Osteocyte (in vitro differentiated cells): ENCODE measurements at places on chromosomes 16 and 17. TPM values are rescaled to one million over a fixed set of nuclear protein-coding genes. Genes with fewer than 3 reads are reported as not detected.
A peak's percentile ranks its signal among the peaks of the same experiment; 100 is the strongest.

DNA sequence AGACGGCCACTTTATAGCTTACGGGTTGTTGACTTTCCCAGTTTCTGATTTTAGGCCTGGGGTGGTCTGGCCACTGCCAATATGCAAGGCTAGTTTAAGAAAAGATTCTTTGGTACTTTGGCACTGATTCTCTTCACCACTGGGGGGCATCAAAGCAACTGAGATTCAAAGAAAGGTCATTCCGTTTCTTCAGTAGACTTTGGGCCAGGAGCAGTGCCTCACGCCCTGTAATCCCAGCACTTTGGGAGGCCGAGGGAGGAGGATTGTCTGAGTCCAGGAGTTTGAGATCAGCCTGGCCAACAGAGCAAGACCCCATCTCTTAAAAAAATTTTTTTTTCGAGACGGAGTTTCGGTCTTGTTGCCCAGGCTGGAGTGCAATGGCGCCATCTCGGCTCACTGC is 53.0 kb downstream of the RPA1 start:
- H3K4me1 ChIP-seq = peaks cover 5% of the 10 kb centered on the region
- no peak overlapping the region for H3K4me3 ChIP-seq
- no peak for DNase-seq
- peaks cover 36% of the 10 kb centered on the region for H3K36me3 ChIP-seq

- no peaks in the 10 kb centered on the region for H3K27me3 ChIP-seq
- H3K36me3 ChIP-seq = peaks cover 8% of the 10 kb centered on the region
- no peak overlapping the region for H3K4me3 ChIP-seq
- no peak for DNase-seq
- no peak overlapping the region for H3K27ac ChIP-seq
These were observed 8.7 kb downstream of the ARRB2 start for GRCh38 chr17:4719146-4719545.

The TPSD1 gene
- not detected in 2 replicates for total RNA-seq

The CDK12 gene
- 57.4 and 59.0 TPM in 2 replicates for total RNA-seq

The TBC1D28 gene
- total RNA-seq = not detected in 2 replicates

DNA sequence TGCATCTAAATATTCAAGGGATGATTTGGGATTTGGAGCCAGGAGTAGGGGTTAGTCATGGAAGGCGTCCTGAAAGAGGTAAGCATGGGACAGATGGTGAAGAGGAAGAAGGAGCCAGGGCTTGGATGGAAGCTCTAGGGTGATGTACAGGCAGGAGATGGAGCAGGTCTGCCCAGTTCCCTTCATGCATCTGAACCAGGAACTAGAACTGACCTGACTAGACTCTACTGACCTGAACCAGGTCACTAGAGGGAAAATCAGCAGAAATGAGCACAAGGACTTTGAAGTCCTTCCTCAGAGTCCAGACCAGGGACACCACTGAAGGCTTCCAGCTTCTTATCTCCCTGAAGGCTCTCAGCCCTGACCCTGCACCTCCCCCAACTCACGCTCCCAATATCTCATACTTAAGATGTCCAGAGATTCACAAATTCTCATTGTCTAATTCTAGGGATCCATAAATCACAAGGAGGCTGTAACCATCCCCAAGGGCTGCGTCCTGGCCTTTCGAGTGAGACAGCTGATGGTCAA is 8.3 kb downstream of the GSDMA start:
- no peak for DNase-seq
- H3K27me3 ChIP-seq = peaks cover 70% of the 10 kb centered on the region
- no peak overlapping the region for H3K27ac ChIP-seq
- H3K36me3 ChIP-seq = no peaks in the 10 kb centered on the region

The HIGD1B gene
- not detected in 2 replicates for total RNA-seq

The NUP88 gene
- 45.7 and 50.8 TPM in 2 replicates for total RNA-seq

DNA sequence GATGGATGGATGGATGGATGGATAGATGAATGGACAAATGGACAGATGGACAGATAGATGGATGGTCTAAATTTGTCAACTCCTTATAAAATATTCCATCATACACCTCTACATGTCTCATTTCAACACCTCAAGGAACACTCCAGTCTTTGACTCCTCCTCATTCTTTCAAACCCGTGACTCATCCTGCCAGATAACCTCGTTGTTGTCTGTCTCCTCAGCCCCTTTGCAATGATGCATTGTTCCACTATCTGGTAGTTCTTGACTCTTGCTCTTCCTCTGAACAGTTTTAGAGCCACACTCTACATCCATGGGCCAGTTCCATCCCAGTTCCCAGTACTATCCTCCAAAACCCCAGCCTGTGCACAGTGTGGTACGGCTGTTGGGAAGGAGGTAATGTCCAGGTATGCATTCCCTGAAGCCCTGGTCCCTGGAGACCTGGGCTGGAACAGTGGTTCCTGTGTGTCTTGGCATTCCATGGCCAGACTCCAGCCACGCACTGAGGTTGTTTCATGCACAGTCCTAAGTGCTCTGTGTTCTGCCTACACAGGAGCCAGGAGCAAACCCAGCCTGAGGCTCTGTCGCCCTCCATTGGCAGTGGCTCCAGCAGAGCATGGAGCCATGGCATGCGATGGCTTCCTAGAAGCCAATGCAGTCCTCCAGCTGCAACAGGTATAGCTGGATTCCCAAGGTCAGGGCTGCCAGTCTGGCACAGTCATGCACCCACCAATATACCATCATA is 105.7 kb downstream of the C17orf67 start:
- H3K4me3 ChIP-seq = no peak overlapping the region
- H3K36me3 ChIP-seq = no peaks in the 10 kb centered on the region
- no peaks in the 10 kb centered on the region for H3K4me1 ChIP-seq
- H3K27ac ChIP-seq = no peak overlapping the region
- peaks cover 14% of the 10 kb centered on the region for H3K27me3 ChIP-seq
- DNase-seq = no peak

The CTRB2 gene
- total RNA-seq = not detected in 2 replicates

DNA sequence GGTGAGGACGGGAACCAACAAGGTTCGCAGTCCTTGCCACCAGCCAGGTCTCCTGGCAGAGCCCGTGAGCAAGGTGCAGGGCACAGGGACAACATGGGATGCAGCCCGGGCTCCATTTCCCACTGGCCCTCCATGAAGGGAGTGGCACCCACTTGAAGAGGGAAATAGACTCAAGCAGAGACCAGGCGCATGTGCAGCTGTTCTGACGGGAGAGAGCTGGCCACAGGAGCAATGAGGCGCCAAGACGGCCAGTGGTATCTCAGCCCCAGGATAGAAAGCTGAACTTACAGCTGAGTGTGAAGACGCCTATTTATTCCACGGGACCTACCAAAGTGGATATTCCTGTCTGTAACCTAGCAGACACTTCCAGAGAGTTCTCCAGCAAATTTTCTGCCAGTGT is 8.2 kb upstream of the FOXJ1 start:
- H3K4me3 ChIP-seq = no peak overlapping the region
- H3K4me1 ChIP-seq = peaks cover 3% of the 10 kb centered on the region
- H3K36me3 ChIP-seq = no peaks in the 10 kb centered on the region
- H3K27me3 ChIP-seq = peaks cover under 1% of the 10 kb centered on the region
- no peak overlapping the region for H3K27ac ChIP-seq

- H3K27me3 ChIP-seq = no peaks in the 10 kb centered on the region
- no peaks in the 10 kb centered on the region for H3K36me3 ChIP-seq
- peak overlapping the region; percentile 14 for H3K27ac ChIP-seq
- DNase-seq = no peak
These were observed 39.8 kb downstream of the KSR1 start for GRCh38 chr17:27496005-27496404.

The TSPAN10 gene
- 1.1 and 1.6 TPM in 2 replicates for total RNA-seq

The GALR2 gene
- total RNA-seq = not detected in 2 replicates

- peak within 1 kb of the TSS; percentile 97 for H3K27ac ChIP-seq
- peak; percentile 97 for DNase-seq
- peak within 1 kb of the TSS; percentile 91 for H3K4me3 ChIP-seq
- peaks cover 38% of the 10 kb centered on the region for H3K4me1 ChIP-seq
- peaks cover 4% of the 10 kb centered on the region for H3K36me3 ChIP-seq
These were observed at the start of gene MINK1 for GRCh38 chr17:4833178-4833940. Gene MINK1 (plus strand): TSS chr17:4833340. CDS start chr17:4833584, 244 bp downstream.

- no peak overlapping the region for H3K4me3 ChIP-seq
- H3K27ac ChIP-seq = no peak overlapping the region
- H3K27me3 ChIP-seq = no peaks in the 10 kb centered on the region
- no peaks in the 10 kb centered on the region for H3K36me3 ChIP-seq
These were observed 34.2 kb downstream of the ITGAE start for GRCh38 chr17:3766779-3767178.

- no peak overlapping the region for H3K27ac ChIP-seq
- no peak for DNase-seq
- no peak overlapping the region for H3K4me3 ChIP-seq
- H3K4me1 ChIP-seq = peaks cover 15% of the 10 kb centered on the region
- no peaks in the 10 kb centered on the region for H3K36me3 ChIP-seq
These were observed 3.3 kb upstream of the BRD7 start for GRCh38 chr16:50371936-50372595.

DNA sequence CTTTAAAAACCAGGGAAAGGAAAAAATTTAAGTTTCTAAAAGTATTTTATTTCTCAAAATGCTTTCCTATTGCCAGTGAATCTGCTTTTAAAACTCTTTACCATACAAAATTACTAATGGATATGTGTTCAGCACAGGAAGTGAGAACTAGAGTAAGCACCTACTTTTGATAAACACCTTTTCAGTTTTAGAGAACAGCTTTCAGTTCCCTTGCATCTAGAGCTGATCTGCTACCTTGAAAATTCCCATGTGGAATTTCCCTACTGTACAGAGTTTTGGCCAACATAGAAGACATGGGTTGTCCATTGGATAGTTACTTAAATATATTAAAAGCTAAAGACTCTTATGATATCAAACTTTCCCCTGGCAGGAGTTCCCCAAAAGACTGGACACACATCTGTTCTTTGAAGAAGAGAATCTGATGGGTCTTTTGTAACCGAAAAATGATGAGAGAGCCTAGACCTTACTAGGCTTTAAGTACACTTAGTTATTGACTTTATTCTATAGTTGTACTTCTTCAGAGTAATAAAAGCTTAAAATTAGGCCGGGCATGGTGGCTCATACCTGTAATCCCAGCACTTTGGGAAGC is 112.1 kb upstream of the CNTNAP4 start:
- no peaks in the 10 kb centered on the region for H3K4me1 ChIP-seq
- H3K27ac ChIP-seq = no peak overlapping the region
- no peaks in the 10 kb centered on the region for H3K27me3 ChIP-seq

DNA sequence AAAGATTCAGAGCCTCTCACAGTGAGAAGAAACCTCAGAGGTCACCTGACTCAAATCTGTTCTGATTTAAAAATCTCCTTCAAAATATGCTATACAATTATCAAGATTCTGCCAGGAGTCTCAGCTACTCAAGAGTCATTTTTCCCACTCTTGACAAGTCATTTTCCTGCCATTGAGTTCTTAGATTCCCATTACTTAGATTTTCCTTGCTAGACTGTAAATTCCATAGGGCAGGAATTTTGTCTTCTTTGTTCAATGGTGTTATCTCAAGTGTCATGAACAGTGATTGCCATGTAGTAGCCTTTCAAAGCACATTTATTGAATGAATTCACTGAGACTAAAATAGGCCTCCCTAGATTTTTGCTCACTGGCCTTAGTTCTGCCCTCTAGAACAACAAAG is 95.9 kb downstream of the PCTP start:
- DNase-seq = no peak
- H3K4me3 ChIP-seq = no peak overlapping the region
- H3K27ac ChIP-seq = no peak overlapping the region

- no peak overlapping the region for H3K4me3 ChIP-seq
- H3K4me1 ChIP-seq = no peaks in the 10 kb centered on the region
- no peak for DNase-seq
- H3K36me3 ChIP-seq = peaks cover 25% of the 10 kb centered on the region
- no peaks in the 10 kb centered on the region for H3K27me3 ChIP-seq
- no peak overlapping the region for H3K27ac ChIP-seq
These were observed 17.0 kb downstream of the PITPNA start for GRCh38 chr17:1545618-1546017.

DNA sequence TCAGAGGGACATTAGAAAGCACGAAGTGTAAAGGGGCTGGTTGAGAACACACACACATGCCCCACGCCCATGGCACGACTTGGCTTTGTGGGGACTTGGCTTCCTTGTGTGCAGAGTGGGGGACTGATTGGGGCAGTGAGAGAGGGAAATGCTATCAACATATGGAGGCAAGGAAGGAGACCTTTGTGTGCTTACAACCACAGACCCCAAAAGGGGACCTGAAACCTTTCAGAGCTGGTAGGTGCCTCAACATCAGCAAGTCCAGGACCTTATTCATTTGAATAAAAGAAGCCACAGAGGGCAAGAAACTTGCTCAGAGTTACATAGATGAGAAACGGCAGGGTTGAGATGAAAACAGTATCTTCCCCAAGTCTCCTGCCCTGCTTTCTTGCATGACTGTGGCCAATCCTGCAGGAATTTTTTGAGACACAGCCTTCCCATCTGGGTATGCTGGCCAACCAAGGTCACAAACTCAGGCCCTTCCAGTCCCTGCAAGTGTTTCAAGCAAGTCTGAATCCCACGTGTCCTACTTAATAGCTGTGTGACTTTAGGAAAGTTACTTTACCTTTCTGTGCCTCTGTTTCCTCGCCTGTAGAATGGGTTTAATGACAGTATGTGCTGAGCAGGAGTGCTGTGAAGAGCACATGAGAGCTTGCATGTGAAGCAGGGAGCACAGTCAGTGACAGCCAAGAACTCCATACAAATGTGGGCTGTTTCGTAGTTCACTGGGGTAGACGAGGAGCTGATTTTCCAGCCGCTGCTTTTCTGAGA is 26.2 kb downstream of the C16orf78 start:
- peaks cover 11% of the 10 kb centered on the region for H3K27me3 ChIP-seq
- peak; percentile 21 for DNase-seq
- no peak overlapping the region for H3K27ac ChIP-seq
- H3K36me3 ChIP-seq = no peaks in the 10 kb centered on the region
- no peaks in the 10 kb centered on the region for H3K4me1 ChIP-seq

The BIRC5 gene
- total RNA-seq = 11.9 and 12.3 TPM in 2 replicates

The KRTAP3-3 gene
- total RNA-seq = not detected in 2 replicates

The KRT34 gene
- total RNA-seq = not detected in 2 replicates

GRCh38 chr17:8220783-8221662 is 10.6 kb upstream of the AURKB start:
- no peaks in the 10 kb centered on the region for H3K27me3 ChIP-seq
- H3K4me1 ChIP-seq = peaks cover 28% of the 10 kb centered on the region
- peak; percentile 96 for DNase-seq
- peak overlapping the region; percentile 100 for H3K27ac ChIP-seq
- H3K4me3 ChIP-seq = peak overlapping the region; percentile 97
- no peaks in the 10 kb centered on the region for H3K36me3 ChIP-seq

The LIMD2 gene
- total RNA-seq = 52.6 and 54.3 TPM in 2 replicates

DNA sequence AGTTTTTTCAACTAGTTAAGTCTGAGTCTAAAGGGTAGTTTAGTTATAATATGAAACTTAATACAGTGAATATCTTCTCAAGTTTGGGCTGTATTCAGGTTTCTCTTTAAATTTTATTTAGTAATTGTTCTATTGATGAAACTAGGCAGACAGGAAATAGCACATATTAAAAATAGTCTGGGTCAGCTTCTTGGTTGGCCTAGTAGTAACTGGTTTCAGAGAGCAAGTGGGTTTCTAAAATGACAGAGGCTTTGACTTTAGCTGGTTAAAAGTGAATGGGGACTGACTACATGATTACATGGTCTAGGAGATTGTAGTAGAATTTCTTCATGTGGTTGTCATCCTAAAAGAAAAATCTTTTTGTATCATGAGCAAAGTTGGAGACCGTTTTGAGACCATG is 46.8 kb downstream of the OMG start:
- no peak for DNase-seq
- H3K4me1 ChIP-seq = peaks cover 37% of the 10 kb centered on the region
- peaks cover 39% of the 10 kb centered on the region for H3K36me3 ChIP-seq
- H3K4me3 ChIP-seq = no peak overlapping the region
- H3K27ac ChIP-seq = peak overlapping the region; percentile 45

- H3K27me3 ChIP-seq = no peaks in the 10 kb centered on the region
- no peak for DNase-seq
- peaks cover 8% of the 10 kb centered on the region for H3K4me1 ChIP-seq
These were observed 159.5 kb downstream of the MSI2 start for GRCh38 chr17:57415751-57416207.

GRCh38 chr17:42034059-42034458 is 14.2 kb downstream of the NKIRAS2 start:
- no peaks in the 10 kb centered on the region for H3K36me3 ChIP-seq
- H3K27ac ChIP-seq = no peak overlapping the region
- DNase-seq = no peak
- no peak overlapping the region for H3K4me3 ChIP-seq
- H3K4me1 ChIP-seq = no peaks in the 10 kb centered on the region
